ENCODE measurements at places on chromosomes 5 and 9.

DNA sequence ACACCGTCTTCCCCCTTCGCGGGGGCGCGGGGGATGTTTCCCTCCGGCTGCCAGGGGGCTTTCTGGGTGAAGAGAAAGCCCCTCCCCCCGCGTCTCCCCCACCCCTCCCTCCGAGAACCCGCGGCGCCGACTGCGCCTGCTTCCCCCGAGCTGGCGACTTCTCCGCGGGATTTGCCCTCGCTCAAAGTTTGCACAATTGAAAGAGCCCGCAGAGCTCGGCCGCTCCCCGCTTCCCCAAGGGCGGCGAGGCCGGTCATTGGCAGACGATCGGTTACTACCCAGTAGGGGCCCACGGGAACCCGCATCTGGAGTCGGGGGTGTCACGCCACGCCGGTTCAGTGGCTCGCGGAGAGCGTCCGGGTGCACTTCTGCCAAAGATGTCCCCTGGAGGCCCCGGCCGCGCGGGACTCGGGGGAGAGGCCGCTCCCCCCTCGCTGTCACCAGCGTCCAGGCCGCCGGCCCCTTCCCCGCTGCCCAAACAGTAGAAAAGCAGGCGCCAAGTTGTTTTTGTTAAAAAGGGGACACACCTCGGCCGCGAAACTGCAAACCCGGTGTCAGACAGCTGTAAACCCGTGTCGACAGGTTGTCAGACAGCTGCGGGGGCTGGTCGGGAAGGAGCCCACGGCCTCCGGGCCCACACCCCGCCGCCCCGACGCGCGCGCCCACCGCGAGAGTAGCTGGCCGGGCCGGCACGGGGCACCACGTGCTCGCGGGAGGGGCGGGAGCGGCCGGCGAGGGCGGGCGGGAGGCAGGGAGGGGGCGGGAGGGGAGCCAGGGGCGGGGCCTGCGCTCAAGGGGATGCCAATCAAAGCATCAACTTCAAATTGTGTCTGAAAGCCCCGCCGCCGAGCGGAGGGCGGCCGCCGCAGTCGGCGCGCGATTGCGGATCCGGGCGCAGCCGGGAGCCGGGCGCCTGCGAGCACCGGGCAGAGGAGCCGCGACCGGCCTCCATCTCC, at the start of gene IRX1:
IRX1 (plus strand) TSS at position 827 of the 956 bp plus-strand sequence. CDS start 274 bp downstream, outside the sequence.
- DNase-seq = no peak

DNA sequence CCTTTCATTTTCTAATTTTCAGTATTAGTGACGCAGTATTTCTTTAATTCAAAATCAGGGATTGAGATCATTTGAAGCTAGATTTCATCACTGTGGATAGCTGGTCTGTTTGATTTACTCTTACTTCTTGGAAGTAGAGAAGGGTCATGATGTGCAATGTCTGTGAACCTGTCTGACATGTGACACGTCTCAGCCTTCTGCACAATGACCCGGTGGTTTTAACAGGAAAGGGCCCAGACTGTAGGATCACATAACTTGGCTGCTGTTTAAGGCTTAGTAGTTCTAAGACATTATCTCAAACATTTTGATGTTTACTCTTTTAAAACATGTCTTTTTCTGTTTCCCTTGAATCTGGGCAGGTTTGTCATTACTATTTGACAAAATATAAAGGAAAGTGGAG, 823.3 kb upstream of the NUDT12 start:
- DNase-seq = no peak

- peak; percentile 53 for DNase-seq
Measured at GRCh38 chr9:89278997-89279739, 31.8 kb upstream of the CKS2 start.

GRCh38 chr5:81630684-81631083, 120.2 kb downstream of the SSBP2 start:
- no peak for DNase-seq

GRCh38 chr5:65854925-65855324, 71.5 kb upstream of the ERBIN start:
- no peak for DNase-seq

DNA sequence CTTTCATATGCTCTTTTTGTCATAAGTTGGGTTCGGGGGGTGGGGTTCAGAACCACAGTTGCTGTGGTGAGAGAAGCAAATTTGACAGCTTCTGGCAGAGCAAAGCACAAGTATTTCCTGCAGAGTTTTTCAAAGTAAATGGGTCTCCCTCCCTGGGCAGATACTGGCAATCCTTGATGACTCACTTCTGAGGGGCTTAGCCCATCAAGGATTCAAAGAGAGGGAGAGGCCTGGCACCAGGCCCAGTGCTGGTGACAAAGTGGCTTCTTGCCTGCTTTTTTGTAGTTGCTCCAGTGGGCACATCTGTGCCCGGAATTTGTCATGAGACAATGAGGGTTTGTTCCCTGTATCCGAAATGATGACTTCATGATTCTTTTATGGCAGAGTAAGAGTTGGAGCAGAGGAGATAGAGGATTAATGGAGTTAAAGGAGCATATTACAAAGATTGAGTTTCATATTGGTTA, 46.6 kb upstream of the TNC start:
- no peak for DNase-seq

DNA sequence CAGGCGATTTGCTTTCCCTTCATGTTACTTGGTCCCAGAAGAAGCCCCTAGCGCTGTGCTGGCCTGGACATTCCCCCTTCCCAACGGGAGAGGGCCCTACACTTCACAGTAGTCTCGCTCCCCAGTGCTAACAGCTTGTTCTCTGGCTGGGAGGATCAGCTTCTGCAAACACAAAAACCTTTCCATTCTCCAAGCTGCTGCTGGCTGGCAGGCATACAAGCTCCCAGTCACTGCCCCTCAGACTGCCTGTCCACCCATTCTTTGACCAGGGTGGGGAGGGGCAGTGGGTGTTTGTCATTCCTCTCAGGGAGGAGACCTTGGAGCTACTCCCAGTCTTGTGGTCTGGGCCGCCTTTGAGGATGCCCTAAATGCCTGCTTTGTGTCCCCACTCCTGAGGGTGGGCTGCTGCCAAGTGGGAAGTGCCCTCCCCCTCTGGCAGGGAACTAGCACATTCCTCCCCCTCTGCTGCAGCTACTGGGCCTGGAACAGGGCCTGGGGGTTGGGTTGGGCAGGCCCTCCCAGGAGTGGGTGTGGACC, 20.8 kb downstream of the ENHO start:
- DNase-seq = no peak

GRCh38 chr5:6943197-6944112, 230.2 kb downstream of the TENT4A start:
- DNase-seq = no peak

GRCh38 chr9:38171926-38172325, 102.9 kb upstream of the SHB start:
- DNase-seq = no peak

DNA sequence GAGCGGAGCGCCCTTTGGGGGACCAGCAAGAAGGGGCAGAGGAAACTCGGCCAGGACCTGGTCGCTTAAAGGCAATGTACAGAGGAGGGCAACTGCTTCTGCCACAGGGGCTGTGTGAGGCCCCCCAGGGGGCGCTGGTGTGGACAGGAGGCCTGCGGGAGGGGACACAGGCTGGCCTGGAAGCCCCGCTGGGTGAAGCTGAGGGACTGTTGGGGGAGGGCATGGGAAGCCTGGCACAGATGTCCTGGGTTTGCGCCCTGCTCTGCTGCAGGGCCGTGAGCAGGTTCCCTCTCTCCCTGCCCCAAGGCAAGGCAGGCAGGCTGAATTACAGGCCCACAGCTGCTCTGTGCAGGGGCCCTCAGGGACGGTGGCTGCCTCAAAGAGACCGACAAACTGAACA, 5.4 kb downstream of the MED22 start:
- DNase-seq = no peak
